ENCODE measurements at places on chromosomes 6 and 20.

- peak; percentile 40 for DNase-seq
Measured at GRCh38 chr6:166786704-166787293, 159.7 kb upstream of the RPS6KA2 start.

DNA sequence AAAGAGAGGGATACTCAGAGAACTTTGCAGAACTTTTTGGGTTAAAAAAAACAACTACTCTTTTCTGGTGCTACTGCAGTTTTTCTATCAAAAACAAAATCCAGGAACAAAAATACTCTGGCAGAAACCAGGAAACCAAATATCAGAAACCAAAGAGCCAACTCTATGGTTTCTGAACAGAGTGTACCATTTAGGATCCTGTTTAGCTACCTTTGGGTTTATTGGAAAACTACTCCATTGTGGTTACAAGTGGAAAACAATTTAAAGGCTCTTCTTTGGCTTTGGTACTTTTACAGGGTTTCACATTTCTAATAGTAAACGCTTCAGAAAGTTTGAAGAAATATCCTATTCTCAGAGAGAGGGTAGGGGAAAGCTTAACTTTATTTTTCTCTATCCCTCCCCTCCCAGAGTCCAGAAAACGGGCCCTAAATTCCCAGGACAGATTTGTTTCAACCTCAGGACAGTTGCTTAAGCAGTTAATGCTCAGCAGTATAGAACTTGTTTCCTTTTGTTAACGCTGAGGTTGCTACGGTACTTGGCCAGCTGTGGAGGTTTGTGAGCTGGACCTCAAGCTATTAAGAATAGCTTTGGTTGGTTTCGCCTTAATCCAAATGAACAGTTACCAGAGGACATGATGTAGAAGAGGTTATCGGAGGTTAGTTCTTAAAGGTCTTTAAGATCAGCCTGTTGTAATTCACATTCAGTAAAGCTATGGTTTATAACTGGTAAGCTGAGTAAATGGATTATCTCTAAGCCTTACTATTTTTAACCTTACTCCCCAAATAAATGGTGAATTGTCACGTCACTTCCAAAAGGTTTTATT is 47.9 kb downstream of the FOXO3 start:
- no peak for DNase-seq

DNA sequence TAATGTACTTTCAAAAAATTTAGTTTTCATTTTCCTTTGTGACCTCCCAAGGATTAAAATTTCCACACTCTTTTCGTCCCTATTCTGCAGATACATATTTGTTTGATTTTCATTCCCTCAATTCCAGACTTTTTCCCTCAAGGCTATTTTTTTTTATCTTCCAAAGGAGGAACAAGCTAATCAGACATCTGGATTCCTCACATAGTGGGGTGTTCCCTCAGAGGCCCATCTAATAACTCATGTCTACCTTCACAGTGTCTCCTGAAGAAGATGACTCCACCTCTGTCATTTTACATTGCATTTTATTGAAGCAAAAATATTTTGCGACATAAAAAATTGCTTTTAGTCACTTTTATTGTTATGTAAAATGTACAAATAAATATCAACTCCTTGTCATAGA is 122.2 kb downstream of the RFPL4B start:
- DNase-seq, result no peak

- no peak for DNase-seq
Measured at GRCh38 chr20:49739042-49739441, 25.4 kb upstream of the B4GALT5 start.

GRCh38 chr20:48015141-48015910 is 230.0 kb upstream of the SULF2 start:
- no peak for DNase-seq

DNA sequence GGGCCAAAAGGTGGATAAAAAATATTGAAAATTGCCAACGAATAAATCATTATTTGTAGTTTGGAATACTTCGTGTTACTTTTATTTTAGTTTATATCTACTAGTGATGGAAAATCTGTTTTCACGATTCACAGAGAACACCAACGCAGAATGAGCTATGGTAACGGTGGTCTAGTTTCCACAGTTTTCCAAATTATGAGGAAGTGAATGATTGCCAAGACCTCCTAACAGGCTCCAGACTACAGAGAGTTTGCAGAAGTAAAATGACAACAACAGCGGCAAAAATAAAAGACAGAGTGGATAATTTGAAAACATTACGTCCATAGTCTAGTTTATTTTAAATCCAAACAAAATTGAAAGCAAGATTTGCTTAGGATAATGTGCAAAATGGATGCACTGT is 57.0 kb upstream of the AIG1 start:
- DNase-seq, result no peak

GRCh38 chr6:36725581-36725980 is 28.0 kb downstream of the RAB44 start:
- no peak for DNase-seq

DNA sequence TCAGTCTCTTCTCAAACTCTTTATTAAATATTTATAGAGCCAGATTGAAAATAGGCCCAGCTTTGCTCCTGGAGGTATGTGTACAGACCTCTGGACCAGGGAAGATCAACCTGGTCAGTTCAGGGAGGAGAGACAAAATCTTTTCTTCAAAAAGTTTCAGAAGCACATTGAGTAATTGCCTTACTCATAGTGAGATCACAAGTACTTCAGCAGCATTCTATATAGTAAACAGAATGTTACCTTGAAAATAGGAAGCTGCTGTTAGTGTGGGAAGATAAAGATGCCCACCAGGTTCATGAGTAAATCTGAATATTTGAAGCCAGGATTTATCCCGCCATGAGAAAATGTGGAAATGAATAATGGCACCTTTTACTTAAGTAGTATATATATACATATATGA is 665.9 kb upstream of the CITED2 start:
- DNase-seq, result no peak

- DNase-seq, result no peak
Measured at GRCh38 chr6:37540390-37540789, 40.7 kb upstream of the CCDC167 start.

DNA sequence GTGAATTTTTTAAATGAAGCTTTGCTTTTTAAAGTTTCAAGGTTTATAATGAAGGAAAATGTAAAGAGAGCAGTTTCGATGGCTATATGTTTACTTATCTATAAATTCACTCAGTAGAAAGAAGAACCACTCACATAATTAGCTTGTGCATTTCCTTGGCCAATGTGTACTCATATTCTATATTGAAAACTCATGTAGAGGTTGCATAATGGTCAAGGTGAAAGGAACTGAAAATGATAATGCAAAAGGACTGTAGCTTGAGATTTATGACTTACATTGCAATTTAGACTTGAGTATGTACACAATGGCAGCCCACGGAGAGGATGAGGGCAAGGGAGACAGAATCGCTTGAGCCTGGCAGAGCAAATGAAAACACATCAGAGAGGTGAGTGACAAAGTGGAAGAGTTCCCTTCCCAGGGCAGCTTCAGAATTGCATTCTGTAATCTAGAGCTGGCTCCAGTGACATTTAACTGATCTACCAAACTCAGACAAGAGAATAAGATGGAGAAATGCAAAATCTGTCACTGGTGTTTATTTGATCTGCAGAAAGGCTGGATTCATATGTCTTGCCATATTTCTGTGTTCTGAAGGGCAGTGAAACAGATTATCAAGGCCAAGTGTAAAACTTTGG is 191.8 kb downstream of the TMEM200A start:
- DNase-seq, result no peak

GRCh38 chr20:13922241-13922640 is 68.2 kb downstream of the SEL1L2 start:
- DNase-seq, result no peak

Measured in hindlimb muscle (tissue), 1 donor.